DMS79 (cell line): ENCODE measurements at places on chromosomes 3 and 15.

DNA sequence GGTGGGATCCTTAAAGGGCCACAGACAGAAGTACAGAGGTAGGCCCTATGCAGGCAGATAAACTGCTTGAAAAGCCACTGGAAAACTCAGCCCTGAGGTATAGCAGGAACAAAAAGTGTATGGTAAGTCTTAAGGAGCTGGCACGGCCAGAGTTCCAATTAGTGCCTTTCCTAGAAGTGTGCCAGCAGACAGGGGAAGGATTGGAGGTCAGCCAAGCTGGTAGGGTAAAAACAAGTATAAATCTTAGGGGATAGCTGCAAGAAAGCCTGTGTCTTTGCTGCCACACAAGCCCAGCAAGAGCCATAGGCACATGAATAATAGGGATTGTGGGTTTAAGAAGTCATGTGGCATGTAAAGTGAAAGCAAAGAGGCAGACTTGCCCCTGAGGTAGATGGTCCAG is 582.5 kb downstream of the PLOD2 start:
- no peak for DNase-seq

GRCh38 chr3:50195501-50196252 is 4.3 kb downstream of the GNAT1 start:
- DNase-seq = no peak

- no peak for DNase-seq
Measured at GRCh38 chr3:104176706-104177105, 1190.0 kb upstream of the ALCAM start.

DNA sequence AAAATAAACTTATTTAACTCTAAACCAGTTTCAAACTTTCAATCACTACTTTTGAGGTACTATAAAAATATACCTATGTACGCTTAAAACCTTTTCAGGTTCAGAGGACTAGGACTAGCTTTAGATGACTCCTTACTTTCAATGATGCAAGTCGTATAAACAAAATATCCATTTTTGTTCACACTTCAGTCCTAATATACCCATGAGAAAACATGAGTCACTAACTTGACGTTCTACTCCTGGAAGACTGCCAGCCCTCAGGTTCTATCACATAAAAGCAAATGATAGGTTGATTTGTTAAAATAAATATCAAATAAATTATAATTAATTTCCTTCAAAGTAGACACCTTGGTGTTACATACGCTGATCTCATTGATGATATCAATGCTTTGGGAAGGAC is 10.6 kb upstream of the P3H2 start:
- DNase-seq = no peak

- DNase-seq = no peak
Measured at GRCh38 chr15:70428211-70428822, 330.6 kb upstream of the TLE3 start.

DNA sequence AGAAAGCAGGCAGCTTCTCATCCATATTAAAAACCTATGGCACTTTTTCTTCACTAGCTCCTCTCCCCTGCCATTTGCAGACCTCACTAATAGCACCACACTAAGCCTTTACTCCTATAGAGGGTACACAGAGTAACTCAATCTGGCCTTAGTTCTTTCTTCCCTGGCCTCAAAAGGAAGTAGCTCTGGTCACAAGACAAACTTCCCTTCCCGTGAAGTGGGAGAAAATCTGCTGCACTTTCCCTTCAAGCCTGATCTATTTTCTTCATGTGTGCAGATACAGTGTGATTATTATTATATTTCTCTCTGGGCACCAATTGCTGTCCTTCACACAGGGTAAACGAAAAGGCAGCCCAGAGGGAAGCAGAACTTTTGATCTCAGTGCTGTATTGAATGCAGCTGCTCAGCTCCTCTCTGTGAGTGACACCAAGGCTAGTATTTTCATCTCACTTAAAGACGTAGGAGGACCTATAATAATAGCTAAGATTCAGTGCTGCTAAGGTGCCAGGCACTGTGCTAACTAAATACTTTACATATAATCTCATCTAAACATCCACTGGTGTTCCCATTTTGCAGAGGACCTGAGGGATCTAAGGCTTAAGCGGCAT is 61.9 kb upstream of the RASGRP1 start:
- no peak for DNase-seq
